ENCODE measurements at places on chromosomes 7 and 10. TPM values are rescaled to one million over a fixed set of nuclear protein-coding genes. Genes with fewer than 3 reads are reported as not detected.
A peak's percentile ranks its signal among the peaks of the same experiment; 100 is the strongest.

DNA sequence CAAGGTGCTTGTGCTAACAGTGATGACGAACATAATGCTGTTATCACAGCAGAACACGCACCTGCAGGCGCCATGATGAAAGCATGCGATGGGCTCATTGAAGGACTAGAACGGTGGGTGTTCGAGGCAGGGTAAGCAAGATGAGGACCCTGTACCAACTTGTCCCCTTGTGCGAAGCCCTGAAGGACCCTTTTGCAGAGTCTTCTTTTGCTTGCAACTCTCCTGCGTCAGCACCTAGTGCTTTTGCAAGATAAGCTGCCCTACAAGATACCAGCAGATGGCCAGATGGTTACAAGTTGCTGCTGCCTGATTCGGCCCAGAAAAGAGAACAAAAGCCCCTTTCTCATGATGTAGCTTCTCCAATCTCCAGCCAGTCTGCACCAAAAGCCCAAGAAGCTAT lies 4.2 kb upstream of the IL15RA start:
- no peak for DNase-seq

DNA sequence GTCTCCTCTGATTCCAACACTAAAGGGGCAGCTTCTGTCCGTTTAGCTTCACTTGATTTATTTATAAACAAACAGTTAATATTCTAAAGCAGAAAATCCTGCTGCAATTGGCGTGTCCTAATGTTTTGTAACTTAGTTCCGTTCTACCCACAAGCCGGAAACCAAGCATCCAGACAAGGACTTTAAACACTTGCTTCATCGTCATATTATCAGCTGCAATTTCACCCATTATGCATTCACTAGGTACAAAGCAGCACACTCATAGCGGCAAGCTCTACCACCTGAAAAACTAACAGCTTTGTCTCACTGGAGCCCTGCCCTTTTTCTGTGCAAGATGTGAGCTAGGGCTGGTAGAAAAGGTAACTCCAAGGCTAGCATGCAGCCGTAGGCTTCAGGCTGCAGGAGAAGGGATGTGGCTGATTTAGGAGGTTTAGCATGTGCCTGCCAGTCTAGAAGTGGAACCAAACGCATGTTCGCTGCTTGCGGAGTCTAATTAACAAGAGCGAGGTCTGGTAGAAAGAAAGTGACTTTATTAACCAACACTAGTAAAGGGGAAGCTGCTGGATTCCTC lies 43.7 kb upstream of the BPGM start:
- no peak for DNase-seq

The CNTNAP2 gene
- total RNA-seq: 2.5 TPM

DNA sequence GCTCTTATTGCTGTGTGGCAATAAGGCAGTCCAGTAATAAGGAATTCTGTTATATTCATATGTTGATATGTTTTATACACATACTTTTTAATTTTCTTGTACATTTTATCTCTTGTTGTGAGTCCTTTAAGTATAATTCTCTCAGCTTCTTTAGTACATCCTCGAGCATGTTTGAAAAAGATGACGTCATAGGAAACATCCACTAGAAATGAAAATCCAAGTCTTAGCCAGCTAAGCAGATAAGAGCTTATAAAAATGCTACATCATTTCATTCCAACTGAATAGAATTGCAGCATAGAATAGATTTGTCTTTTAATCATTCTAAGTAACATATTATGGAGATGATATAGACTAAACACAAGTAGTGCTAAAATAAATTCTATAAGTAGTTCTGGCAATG lies 283.7 kb upstream of the FZD1 start:
- no peak for DNase-seq

DNA sequence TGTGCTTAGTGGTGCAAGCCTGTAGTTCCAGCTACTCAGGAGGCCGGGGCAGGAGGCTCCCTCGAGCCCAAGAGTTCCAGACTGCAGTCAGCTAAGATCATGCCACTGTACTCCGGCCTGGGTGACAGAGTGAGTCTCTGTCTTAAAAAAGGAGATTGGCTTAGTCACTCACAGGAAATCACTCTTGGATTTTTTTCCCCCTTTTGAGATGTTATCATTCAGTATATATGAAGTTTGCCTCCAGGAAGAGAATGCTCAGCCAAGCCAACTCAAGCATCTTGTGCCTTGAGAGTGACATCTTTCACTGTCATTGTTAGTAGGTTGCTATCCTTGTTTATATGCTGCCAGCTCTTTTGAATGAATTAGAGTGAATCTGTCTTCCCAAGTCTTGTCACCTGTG lies 28.0 kb downstream of the NIPSNAP2 start:
- DNase-seq: no peak

DNA sequence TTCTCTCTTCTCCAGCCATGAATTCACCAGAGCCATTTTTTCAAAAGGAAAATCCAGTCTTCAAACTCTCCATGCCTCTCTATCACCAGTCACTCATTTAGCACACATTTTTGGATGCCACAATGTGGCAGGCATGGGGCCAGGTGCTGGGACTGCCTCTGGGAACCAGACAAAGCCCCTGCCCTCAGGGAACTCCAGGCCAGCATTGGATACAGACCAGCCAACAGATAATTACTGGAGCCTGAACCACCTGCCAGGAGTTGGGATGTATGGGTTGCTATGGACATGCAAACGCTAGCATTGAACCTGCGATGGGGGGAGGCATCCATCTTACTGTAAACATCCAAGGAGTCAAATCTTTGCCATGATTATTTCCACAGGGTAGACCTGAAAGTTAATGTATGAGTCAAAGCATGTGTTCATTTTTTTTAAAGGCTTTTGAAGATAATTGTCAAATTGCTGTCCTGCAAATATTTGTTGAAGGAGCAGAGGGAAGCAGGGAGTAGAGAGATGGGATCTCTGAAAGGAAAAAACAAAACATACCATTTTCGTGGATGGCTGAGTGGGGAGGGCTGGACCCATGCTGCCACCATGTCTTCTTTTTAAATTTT lies 43.2 kb downstream of the SRRM3 start:
- DNase-seq: no peak

- DNase-seq: no peak
Measured at GRCh38 chr7:101667920-101668319, 38.8 kb upstream of the MYL10 start.

- DNase-seq: no peak
Measured at GRCh38 chr10:27861781-27862180, 116.2 kb upstream of the MKX start.

The OIT3 gene
- total RNA-seq: not detected

DNA sequence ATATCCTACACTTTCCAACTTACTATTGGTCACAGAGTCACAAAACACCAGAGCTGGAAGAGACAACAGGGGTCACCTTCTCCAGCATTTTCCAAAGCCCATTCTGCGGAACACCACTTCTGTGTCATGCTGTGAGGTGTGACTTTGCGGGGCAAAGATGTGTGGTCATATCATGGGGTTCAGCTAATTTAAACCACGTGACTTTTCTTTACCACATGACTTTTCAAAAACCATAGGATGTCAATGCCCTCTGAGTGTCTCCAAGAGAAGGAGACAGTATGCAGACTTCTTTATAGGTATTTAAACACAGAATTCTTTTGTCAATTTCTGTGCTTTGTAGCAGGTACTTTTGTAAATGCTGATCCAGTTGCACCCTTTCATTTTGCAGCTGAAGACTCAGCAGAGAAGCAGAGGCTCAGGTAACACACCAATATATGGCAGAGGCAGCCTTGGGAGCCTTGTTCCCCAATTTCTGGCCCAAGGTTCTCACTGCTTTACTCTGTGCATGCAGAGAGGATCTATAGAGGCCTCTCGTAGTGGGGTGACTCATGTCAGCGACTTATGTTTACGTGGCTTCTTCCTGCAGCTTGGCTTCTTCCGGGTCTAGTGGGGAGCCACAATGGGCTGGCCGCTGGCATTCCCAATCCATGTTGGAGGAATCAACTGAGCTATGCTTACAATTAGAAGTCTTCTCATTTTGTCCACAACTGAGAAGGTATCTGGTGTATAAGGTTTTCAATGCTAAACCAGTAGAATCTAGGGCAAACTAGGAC lies 104.0 kb upstream of the RHOBTB1 start:
- no peak for DNase-seq

- peak; percentile 61 for DNase-seq
Measured at GRCh38 chr7:27697861-27698430, 35.3 kb upstream of the HIBADH start.

- DNase-seq: no peak
Measured at GRCh38 chr7:80659120-80660055, 20.9 kb downstream of the CD36 start.

DNA sequence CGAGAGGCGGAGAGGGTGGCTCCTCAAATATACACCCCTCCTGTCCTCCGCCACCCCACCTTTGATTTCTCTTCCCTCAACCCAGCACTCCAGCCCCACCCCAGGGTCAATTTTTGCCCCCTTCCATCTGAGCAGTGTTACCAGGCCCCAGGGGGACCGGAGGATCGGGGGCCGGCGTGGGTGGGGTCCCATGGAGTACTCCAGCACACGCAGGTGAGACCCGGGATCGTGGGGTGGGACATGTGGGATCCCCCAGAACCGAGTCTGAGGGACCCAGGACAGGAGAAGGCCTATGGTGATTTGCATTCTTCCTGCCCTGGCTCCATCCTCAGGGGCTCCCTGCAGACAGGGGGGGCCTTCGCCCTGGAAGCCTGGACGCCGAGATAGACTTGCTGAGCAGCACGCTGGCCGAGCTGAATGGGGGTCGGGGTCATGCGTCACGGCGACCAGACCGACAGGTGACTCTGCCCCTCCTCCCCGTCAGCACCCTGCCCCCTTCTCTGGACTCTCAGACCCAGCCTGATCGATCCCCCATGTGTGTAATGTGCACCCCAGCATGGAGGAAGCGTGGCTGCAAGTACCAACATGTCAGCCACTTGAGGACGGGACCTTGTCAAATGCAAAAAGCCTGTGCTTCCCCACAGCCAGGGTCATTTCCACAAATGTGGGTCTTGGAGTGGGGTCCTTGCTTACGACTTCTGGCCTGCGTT lies 744 bp downstream of the TRIP6 start:
- DNase-seq: no peak

- DNase-seq: no peak
Measured at GRCh38 chr7:132511387-132511786, 64.9 kb downstream of the PLXNA4 start.

- no peak for DNase-seq
Measured at GRCh38 chr7:107045980-107046379, 1.5 kb downstream of the PRKAR2B start.
